NT2/D1 (cell line): ENCODE measurements at places on chromosomes 6 and 20.

DNA sequence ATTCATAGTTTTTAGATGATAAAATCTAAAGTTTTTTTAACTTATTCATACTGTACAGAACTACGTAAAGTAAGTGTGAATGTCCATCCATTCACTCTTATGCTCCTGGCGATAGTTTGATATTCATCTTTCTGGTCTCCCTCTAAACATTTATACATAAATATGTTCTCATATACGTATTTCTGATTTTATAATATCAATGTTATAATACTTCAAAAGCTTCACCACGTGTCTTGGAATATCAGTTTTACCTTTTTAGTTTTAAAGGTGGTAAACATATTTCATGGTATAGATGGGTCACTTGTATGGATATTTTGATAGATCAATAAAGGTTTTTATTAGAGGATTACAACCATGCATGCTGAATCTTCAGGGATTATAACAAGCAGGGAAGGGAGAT lies 10.3 kb upstream of the RHAG start:
- no peak for DNase-seq

DNA sequence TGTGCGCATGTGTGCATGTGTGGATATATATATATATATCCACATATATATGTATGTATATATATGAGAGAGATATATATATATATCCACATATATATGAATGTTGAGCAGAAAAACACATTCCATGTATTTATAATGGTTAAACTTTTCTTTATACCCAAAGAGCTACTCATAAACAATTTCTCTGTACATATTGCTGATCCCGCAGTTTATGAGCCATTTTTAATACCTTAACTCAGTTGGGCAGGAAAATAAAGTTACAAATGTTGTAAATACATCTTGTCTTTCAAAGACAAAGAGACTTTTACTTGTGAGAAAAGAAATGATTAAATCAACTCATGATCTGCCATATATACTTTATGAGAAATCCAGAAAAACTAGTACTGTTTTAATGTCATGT lies 18.1 kb upstream of the EPHA7 start:
- DNase-seq: no peak

DNA sequence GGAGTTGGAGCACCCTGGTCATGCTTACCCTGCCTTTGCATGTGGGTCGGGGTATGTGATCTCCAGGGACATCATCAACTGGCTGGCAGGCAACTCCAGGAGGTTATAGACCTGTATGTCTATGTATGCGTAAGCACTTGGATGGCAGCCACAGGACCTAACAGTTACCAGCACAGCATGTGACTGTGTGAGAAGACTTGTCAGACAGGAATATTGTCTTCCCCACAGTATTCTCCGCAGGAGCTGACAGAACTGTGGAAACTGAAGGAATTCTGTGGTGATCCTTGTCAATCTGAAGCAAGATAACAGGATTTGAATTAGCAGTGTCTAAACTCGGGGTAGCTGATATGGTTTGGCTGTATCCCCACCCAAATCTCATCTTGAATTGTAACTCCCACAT lies 59.2 kb downstream of the TMEM244 start:
- DNase-seq: no peak

- no peak for DNase-seq
Observed at GRCh38 chr20:59175002-59175401, 11.4 kb downstream of the ZNF831 start.

- no peak for DNase-seq
Observed at GRCh38 chr6:192313-192664, 100.0 kb upstream of the DUSP22 start.

GRCh38 chr6:50288881-50289280 lies 239.2 kb upstream of the DEFB112 start:
- no peak for DNase-seq

- DNase-seq: no peak
Observed at GRCh38 chr6:128438393-128438792, 82.0 kb downstream of the PTPRK start.

- DNase-seq: no peak
Observed at GRCh38 chr6:35046103-35046502, 95.0 kb downstream of the TCP11 start.

DNA sequence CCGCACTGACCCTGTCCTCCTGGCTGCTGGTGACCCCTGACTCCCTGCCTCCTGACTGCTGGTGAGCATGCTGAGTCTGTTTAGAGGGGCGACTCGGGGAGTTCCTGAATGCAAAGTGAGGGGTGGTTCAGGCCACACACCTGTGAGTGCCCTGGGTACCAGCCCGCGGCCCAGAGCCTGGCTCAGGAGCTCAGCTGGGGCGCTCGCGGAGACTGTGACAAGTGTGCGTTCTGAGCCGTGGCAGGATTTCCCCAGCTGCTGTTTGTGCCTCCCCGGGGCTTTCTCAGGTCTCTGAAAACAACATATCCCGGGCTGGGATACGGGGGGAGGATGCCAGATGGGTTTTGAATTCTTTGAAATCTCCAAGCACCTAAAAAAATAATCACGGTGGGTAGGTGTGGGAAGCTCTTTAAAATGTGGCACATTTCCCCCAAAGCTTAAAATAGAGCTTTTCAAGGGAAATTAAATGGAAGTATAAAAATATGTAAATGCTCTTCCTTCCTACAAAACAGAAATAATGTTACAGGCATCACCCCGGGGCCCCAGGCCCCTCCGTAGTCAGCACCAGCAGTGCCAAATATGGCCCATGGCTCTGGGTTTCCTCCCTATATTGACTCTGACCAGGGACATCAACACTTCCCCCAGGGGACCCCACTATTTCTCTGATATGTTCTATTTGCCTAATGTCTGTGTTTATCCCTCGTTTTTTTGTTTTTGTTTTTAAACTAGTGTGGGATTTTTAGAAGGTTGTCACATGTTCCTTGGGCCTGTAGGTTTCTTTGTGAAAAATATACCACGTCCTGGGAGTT lies 49.9 kb upstream of the TAGAP start:
- DNase-seq: no peak

- no peak for DNase-seq
Observed at GRCh38 chr6:79614326-79615305, 16.5 kb upstream of the SH3BGRL2 start.

DNA sequence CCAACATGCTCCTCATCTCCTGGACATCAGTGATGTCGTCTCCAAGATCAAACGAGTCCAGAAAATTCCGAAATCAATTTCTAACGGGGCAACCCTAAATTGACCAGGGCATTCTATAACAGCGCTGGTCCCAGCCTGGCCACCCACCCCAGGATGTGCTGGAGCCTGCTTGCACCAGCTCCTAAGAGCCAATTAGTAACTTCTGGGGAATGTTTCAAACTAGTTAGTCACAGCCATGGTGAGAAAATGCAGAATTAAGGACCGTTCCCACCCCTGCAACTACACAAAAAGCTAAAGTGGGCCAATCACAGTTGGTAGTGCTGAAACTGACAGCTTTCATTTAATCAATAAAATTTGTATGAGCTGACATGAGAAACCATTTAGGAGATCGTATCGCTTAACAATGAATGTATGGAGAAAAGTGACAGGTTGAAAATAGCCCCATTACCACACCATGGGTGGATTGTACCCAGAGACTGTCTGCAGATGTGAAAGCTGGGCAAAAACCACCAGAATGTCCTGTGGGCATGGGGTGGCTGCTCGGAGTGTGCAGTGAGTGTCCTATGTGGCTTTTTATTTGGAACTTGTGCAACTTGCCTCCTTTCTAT lies 165.7 kb upstream of the AFDN start:
- DNase-seq: no peak

DNA sequence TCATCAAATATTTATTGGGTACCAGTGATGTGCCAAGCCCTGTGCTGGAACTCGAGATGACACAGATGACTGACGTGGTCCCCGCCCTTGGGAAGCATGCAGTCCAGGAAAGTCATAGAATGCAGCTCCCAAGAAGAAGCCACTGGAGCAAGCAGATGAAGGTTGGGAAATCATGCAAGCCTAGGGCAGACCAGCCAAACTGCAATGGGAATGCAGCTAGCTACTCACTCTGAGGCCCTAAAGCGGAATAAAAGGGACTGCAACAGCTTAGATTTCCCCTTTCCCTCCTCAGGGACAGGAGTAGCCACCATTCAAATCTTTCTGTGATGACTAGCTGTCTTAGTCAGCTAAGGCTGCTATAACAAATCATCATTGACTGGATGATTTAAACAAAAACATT lies 152.2 kb downstream of the MAFB start:
- DNase-seq: no peak

GRCh38 chr6:40376113-40376650 lies 211.0 kb downstream of the LRFN2 start:
- DNase-seq: no peak

DNA sequence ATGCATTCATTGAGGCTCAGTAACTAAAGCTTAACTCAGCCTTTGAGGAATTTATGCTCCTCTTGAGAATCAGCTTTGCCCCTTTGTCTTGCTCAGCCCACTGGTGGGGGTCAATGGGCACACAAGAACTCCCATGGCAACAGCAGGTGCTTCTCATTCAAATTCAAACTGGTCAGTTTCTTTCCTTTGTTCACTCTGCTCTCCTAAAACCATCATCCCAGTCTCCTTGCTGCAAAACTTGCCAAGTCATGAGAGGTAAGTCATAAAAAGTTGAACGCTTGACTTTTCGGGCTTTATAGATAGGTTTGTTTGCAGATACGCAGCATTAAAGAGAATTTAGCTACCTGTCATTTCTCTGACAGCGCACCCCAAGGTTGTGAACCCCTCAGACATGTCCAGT lies 146.8 kb downstream of the TFAP2A start:
- DNase-seq: peak; percentile 58

GRCh38 chr20:53294804-53295203 lies 298.8 kb downstream of the ZNF217 start:
- DNase-seq: no peak

- DNase-seq: no peak
Observed at GRCh38 chr6:43714311-43715055, 26.9 kb upstream of the MRPS18A start.

DNA sequence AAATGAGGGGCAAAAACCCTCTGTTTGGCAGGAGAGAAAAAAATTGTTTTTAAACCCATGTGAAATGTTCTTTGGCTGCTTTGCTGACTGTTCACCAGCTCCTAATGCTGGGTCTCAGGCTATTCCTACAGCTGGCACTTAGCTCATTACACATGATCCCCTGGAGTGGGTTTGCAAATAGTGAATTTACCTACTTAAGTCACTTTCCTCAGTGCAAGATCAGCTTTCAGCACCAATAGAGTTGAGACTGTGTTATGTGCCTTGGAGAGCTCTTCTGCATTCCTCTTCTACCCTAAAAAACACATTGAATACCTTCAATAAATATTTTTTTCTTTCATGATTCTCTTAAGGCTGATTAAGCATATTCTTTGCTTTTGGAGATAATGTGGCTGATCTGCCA lies 58.4 kb upstream of the PRDM1 start:
- no peak for DNase-seq

- no peak for DNase-seq
Observed at GRCh38 chr6:48961781-48962415, 501.2 kb downstream of the MMUT start.

DNA sequence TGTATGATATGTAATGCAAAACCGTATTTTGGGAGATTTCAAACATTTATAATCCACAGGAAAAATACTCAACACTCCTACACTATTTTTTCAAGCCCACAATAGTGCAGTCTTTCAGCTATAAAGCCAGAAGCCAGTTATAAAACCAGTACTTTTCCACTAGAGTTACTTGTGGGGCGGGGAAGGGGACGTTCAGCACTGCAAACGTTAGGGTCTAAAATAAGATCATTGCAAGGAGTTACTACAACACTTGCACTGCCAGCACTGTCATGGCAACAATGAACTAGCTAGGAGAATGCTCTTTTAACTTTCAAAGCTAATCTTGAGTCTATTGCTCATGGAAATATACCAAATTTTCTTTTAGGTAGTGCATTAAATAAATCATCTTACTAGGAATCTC lies 14.7 kb downstream of the SESN1 start:
- no peak for DNase-seq
